NCI-H446 (cell line): ENCODE measurements at places on chromosomes 13 and 19.

DNA sequence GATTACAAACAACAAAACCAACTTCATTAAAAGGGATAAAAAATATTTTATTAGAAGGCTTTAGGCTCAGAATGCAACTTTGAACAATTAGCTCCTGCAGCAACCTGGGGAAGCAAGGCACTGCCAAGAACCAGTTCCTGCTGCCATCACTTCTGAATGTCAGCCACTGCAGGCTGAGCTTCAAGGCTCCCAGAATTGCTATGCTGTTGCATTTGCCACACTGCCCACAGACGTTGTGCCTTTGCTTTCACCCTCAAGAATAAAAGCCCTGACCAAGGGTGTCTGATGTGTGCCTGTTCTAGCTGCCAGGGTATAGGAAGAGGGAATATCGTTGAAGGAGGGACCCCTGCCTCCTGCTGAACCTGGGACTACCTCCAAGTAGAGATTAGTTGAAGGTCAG is 238.4 kb downstream of the ITGBL1 start:
- peak; percentile 71 for DNase-seq

GRCh38 chr19:10454267-10454666 is 33.9 kb downstream of the PDE4A start:
- no peak for DNase-seq

GRCh38 chr19:48395499-48395898 is 2.0 kb downstream of the GRIN2D start:
- DNase-seq, result no peak

GRCh38 chr13:76160961-76161925 is 525.1 kb downstream of the LMO7 start:
- DNase-seq, result no peak

DNA sequence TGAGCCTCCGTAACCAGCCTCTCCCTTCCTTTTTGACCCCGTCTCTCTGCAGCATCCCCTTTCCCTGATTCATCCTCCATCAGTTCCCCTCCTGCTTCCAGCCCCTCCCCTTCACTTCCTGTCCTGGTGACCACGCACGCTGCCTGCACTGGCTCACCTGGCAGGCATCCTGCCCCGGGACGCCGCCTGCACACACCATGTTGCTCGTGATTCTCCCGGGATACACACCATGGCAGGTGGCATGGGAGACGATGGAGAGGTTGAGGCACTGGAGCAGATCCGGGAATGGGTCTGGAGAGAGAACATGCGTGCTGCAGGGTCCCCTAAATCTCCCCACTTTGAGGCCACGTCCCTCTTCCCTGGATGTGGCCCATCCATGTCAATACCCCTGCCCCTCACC is 4.2 kb downstream of the KLK12 start:
- DNase-seq, result no peak

DNA sequence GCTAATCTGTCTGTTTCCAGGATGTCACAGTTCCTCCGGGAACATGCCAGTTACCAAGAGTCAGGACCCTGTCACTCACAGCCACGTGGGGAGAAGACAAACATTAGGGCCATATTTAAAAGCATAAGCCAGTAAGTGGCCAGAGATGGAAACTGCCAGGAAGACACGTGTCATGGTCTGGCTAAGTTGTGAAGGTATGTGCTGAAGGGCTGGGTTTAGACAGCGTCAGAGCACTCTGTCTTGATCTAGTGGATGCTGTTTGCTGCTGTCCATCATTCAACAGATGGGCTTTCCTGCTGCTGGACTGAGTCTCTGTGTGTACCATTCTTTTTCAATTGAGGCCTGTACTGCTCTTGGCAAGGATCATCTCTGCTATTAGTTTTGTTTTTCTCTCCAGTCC is 128.6 kb downstream of the HS6ST3 start:
- DNase-seq, result no peak

- DNase-seq, result no peak
Observed at GRCh38 chr13:60511637-60512036, 114.6 kb downstream of the TDRD3 start.

DNA sequence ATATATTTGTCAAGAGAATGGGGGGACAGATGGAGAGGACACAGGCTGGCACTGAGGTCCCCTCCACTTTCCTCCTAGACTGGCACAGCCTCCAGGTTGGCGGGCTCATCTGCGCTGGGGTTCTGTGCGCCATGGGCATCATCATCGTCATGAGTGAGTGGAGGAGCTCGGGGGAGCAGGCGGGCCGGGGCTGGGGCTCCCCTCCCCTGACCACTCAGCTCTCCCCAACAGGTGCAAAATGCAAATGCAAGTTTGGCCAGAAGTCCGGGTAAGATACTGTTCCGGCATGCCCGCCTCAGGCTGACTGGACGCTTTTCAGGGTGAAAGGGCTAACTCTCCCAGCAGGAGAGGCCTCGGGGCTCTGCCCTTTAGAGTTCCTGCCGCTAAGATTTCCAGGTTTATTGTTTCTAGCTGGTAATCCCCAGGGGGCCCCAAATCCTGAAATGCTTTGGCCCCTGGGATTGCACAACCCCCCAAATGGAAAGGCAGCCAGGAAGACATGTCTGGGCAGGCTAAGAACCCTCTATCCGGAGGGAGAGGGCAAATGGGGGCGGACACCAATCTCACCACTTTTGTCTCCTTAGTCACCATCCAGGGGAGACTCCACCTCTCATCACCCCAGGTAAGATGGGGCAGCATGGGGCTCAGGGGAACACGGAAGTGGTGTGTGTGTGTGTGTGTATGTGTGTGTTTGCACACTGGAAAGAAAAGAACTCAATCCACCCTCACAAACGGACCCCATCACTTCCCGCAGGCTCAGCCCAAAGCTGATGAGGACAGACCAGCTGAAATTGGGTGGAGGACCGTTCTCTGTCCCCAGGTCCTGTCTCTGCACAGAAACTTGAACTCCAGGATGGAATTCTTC is 7.3 kb downstream of the FXYD3 start:
- DNase-seq, result no peak

- DNase-seq, result no peak
Observed at GRCh38 chr13:20136781-20137703, 23.8 kb downstream of the GJA3 start.

GRCh38 chr19:7545904-7546303 is 10.4 kb downstream of the PNPLA6 start:
- no peak for DNase-seq

DNA sequence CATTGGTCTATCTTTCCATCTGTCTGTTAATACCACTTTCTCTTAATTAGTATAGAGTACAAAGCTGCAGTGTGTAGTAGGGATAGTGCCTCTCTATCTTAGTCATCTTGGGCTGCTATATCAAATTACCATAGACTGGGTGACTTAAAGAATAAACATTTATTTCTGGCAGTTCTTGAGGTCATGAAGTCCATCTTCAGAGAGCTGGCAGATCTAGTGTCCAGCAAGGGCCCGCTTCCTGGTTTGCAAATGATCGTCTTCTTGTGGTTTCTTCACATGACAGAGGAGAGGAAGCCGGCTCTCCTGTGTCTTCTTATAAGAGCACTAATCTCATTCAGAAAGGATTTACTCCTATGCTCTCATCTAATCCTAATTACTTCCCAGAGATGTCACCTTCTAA is 6.1 kb downstream of the ZNF700 start:
- no peak for DNase-seq

GRCh38 chr13:55199134-55199533 is 1941.6 kb upstream of the PRR20A start:
- DNase-seq, result peak; percentile 8

GRCh38 chr19:19711306-19711933 is 21.5 kb downstream of the ZNF14 start:
- DNase-seq, result no peak

- peak; percentile 60 for DNase-seq
Observed at GRCh38 chr19:58361900-58362271, 665 bp downstream of the ZNF497 start.

- DNase-seq, result peak; percentile 96
Observed at GRCh38 chr19:44207126-44207803, 5.1 kb upstream of the ZNF227 start.

DNA sequence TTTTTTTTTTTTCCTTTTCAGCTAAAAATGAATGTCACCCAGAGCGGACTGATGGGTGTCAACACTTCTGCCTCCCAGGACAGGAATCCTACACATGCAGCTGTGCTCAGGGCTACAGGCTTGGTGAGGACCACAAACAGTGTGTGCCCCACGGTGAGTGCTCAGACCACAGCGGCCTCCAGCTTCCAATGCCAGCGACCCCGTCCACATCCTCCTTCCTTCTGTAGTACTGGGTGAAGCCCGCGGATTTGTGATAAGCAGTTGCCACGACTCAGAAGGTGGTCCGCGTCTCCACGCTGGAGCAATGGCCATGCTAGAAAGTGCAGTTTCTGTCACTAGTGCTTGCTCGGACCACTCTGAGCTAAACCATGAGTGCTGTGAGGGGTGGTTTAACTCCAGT is 6.0 kb downstream of the PROZ start:
- DNase-seq, result no peak

DNA sequence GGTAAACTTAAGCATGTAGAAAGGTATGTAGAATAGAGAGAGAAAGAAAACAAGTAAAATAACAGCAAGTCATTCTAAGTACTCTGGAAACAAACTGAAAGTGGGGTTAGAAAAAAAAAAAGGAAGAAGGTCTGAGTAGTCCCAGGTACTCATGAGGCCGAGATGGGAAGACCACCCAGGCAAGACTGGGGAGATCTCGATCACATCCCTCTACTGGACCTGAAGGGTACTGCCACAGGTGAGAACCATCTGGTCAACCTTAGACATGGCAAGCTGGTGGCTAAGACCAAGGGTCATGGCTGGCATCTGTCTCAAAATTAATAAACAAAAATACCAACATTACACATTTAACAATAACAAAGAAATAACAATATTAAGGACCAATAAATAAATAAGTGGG is 36.3 kb upstream of the ZNF724 start:
- no peak for DNase-seq

DNA sequence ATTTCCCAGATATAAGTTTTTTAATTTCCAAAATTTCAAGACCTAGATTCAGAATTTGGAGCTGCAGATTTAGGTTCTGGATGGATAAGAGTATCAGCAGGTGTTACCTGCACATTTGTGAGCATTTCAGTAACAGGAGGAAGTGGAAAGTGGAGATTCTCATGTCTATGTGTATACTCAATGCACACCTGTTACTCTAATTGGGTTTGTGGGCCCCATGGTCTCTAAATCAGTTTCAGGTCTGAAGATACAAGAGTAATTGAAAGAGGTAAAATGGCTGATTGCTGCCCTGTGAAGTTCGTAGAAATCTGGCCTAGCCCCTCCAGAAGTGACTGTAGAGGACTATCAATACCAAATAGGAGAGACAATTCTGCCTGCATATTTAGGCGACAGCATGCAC is 13.9 kb downstream of the ZNF675 start:
- DNase-seq, result no peak
